Uterus (tissue), 4 donors: ENCODE measurements at places on chromosomes 6 and 20. TPM values are rescaled to one million over a fixed set of nuclear protein-coding genes. Genes with fewer than 3 reads are reported as not detected.

GRCh38 chr6:52352239-52353018, 9.5 kb upstream of the PAQR8 start:
- DNase-seq, result no peak

GRCh38 chr6:48535582-48536009, 424.6 kb upstream of the PTCHD4 start:
- no peak for DNase-seq

The CTCFL gene
- 0.07 TPM for total RNA-seq

- no peak for DNase-seq
Observed at GRCh38 chr6:70797625-70798024, 129.9 kb downstream of the SMAP1 start.

The POLR3F gene
- total RNA-seq, result 2.8 TPM

DNA sequence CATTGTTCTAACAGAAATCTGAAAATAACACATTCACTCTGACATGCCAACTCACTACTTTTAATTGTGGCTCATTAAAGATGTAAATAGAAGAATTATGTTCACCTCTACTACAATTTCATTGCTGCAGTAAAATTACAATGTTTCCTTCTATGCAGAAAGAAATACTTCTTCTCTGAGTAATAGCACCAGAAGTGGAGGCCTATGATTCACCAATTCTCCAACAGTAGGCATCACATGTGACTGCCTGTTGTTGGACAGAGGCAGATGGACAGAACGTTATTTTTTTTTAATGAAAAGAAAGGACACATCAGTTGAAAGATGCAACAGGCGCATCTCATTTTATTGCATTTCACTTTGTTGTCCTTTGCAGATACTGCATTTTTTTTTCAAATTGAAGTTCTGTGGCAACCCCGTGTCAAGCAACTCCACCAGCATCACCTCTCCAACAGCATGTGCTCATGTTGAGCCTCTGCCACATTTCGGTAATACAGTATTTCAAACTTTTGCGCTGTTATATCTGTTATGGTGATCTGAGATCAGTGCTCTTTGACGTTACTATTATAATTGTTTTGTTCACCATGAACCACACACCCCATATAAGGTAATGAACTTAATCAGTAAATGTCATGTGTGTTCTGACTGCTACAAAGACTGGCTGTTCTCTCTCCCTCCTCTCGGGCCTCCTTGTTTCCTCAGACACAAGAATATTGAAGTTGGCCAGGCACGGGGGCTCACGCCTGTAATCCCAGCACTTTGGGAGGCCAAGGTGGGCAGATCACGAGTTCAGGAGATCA, 121.4 kb downstream of the ATXN1 start:
- DNase-seq, result no peak

The SS18L1 gene
- 21.7 TPM for total RNA-seq

DNA sequence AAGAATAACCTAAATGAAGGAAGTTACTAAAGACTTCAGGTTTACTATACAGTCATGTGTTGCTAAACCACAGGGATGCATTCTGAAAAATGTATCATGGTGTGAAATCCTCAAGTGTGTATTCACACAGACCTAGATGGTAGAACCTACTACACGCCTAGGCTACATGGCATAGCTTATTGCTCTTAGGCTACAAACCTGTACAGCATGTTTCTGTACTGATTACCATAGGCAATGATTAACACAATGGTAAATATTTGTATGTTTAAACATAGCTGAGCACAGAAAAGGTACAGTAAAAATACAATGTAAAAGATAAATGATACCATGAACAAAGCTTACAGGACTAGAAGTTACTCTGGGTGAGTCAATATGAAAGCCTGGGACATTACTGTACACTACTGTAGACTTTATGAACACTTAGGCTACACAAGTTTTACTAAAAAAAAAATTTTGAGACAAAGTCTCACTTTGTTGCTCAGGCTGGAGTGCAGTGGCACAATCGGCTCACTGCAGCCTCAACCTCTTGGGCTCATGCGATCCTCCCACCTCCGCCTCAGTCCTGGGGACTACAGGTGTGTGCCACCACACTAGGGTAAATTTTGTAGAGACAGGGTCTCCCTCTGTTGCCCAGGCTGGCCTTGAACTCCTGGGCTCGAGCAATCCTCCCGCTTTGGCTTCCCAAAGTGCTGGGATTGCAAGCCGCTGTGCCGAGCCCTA, 36.0 kb downstream of the ADNP start:
- no peak for DNase-seq

- DNase-seq, result no peak
Observed at GRCh38 chr6:1407499-1407990, 18.2 kb downstream of the FOXF2 start.

The PRND gene
- total RNA-seq, result not detected

DNA sequence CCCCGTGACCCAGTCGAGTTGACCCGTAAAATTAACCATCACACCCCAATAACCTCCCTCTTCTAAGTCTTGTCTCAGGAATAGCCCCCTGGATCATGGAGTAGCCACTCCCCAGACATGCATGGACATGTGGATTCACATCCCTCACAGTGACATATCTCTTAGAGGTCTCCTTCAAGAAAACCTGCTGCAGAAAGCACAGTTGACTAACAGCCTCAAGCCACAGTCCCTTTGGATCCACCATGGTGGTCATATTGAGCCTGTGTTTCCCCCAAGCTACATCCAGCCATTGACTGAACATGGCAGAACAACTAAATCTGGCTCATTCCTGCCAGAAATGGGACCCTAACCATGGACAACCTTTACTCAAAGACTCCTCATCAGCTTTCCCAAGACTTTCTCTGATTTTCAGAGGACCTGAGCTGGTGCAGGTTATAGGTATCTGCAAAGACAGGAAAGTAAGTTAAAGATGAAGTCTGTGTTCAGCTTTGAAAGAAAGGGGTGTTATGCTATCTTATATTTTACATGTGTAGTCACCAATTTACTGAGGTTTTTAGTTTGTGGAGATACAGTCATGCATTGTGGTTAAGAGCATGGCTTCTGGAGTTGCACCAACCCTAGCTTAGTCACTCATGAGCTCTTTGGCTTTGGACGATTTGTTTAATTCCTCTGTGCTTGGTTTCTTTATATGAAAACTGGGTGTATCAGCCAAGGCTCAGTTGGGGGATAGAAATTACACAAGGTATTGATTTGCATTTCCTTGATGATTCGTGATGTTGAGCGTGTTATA, 219.1 kb downstream of the MYLK4 start:
- DNase-seq, result no peak

GRCh38 chr20:63696306-63696627, 185 bp upstream of the TNFRSF6B start:
- no peak for DNase-seq

The NRSN1 gene
- not detected for total RNA-seq

DNA sequence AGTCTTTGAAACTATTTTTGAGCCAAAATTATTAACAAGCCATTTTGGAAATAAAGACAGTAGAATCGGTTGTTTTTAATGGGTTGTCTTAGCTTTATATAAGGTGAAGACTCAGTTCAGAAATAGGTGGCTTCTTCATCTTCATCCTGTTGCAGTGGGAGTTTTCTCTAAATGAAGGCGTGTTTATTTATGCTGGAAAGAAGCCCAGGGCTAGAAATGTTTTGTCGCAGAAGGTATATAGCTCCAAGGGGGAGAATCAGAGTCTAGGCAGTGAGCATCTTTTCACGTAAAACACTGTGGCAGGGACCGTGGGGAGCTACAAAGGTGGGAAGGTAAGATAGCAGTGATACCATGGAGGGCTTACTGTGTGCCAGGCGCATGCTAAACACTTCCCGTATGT, 34.3 kb downstream of the FARS2 start:
- DNase-seq, result no peak

The SLC22A3 gene
- total RNA-seq, result 16.1 TPM

GRCh38 chr6:44668976-44669934, 281.7 kb downstream of the CDC5L start:
- no peak for DNase-seq

DNA sequence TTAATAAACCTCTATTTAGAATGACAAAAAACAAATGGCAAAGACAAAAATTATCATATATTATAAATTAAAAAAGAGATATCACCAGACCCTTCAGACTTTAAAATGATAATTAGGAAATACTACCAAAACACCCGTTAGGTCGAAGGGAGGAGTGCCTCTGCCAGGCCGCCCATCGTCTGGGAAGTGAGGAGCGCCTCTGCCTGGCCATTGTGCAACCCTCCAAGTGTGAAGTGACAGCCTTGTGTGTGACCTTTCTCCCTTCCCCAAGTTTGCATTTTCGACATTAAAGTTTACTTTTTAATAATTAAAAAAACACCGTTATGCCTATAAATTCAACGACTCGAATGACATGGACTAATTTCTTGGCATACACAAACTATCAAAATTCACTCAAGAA, 64.5 kb upstream of the TASP1 start:
- DNase-seq, result no peak

- DNase-seq, result no peak
Observed at GRCh38 chr6:134372603-134373281, 54.8 kb upstream of the SGK1 start.

DNA sequence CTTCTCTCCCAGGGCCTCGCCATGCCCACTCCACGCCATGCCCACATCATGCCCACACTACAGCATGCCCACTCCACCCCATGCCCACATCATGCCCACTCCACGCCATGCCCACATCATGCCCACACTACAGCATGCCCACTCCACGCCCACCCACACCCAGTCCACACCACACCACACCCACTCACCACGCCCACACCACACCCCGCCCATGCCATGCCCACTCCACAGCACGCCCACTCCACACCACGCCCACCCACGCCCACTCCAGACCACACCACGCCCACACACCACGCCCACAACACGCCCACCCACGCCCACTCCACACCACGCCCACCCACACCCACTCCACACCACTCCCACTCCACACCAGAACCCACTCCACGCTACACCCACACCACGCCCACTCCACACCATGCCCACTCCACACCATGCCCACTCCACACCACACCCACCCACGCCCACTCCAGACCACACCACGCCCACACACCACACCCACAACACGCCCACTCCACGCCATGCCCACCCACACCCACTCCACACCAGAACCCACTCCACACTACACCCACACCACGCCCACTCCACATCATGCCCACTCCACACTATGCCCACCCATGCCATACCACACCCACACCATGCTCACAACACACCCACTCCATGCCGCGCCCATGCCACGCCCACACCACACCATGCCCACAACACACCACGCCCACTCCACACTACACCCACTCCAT, 88.6 kb downstream of the ERMARD start:
- no peak for DNase-seq

The ZNF165 gene
- 1.1 TPM for total RNA-seq

DNA sequence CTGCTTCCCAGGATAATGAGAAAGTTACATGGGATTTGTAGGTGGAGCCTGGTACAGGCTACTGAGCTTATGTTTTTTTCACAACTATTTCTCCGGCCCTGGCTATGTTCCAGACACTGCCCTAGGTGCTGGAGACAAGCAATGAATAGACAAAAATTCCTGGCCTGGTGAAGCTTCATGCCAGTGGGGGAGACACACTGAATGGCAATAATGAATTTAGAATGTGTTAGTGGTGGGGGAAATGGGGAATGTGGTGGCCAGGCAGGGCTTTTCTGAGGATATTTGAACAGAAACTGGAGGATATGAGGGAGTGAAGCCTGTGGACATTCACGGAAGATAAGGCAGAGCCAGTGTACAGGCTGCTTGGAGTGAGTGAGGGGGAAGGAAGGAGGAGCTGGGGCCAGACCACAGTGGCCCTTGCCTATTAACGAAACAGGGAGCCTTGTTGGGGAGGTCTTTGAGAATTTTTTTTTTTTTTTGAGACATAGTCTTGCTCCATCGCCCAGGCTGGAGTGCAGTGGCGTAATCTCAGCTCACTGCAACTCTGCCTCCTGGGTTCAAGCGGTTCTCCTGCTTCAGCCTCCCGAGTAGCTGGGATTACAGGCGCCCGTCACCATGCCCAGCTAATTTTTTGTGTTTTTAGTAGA, 6.6 kb downstream of the FOXS1 start:
- no peak for DNase-seq

DNA sequence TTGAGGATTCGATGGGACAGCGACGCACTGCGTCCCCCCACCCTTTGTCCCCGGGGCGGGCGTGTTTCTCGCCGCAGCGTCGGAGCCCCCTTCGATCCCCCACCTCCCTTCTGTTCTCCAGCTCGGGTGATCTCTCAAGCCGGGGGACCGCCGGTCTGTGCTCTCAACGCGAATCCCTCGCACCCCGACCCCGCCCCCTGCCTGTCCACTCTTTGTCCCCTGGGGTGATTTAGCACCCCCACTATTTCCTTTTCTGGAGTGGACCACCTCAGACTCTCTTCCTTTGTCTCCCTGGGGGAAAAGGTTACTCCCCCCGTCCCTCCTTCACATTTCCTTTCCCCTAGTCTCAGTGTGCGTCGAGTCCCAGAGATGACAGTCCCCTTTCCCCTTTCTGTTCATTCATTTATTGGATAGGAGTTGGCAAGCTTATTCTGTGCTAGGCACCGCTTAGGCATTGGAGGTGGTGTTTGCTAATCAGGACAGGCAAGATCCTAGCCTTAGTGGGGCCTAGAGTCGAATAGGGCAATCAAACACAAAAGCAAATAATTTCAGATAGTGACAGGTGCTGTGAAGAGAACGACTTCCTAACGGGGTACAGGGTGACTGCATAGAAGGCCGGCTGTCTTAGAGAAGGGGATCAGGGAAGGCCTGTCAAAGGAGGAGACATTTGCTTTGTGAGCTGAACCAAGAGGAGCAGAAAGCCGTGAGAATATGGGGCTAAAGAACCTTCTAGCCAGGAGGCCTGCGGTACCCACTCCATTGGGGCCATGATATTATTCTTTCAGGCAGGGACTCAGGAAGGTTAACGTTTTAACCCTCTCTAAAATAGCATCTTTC, 741 bp downstream of the PTPN1 start:
- DNase-seq, result peak; percentile 41

DNA sequence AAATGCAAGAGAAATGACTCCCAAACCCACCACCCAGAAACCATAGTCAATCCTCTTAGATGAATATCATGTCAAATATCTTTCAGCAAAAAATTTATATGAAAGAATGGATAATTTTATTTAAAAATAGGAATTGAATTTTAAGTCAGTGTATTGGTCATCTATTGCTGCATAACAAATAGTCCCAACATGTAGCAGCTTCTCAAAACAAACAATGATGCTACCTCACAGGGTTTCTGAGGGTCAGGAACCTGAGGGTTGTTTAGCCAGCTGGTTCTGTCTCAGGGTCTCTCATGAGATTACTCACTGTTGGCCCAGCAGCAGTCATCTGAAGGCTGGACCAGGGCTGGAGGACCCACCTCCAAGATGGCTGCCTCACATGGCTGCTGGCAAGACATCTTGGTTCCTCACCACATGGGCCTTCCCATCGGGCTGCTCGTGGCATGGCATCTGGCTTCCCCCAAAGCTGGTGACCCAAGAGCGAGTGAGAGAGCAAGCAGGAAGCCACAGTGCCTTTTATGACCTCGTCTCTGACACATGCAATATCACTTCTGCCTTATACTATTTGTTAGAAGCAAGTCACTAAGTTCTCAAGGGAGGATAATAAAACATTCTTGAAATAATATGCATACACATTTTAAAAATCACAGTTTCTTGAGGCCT, 36.3 kb downstream of the BANF2 start:
- DNase-seq, result no peak

GRCh38 chr6:137043710-137044365, 927 bp downstream of the IL20RA start:
- DNase-seq, result peak; percentile 43

- no peak for DNase-seq
Observed at GRCh38 chr6:53189554-53189953, 40.9 kb upstream of the GCM1 start.

GRCh38 chr6:81293896-81294295, 458.6 kb downstream of the TENT5A start:
- DNase-seq, result no peak

- DNase-seq, result no peak
Observed at GRCh38 chr6:166566026-166567011, 20.2 kb downstream of the RAMACL start.
